Fibroblast of skin of left biceps (primary cell): ENCODE measurements at places on chromosomes 3 and 15.

- DNase-seq, result peak; percentile 26
Observed at GRCh38 chr3:122247825-122248185, 64.3 kb downstream of the CASR start.

DNA sequence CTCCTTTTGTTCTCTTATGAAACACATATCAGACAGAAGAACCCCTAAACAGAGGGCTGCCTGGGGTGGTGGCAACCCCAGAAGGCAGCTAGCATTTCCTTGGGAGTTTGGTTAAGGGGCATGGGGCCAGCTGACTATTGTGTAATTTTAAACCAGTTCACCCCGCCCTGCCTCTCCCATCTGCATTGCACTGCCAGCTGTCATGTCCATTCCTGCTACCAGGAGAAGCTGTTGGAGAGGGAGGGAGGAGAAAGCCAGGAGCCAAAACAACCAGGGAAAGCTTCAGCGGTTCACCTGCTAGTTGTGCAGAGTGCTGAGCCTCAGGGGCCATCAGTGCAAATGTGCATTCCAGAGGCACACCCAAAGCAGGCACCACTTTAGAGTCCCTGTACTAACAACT lies 47.6 kb upstream of the ATP1B3 start:
- DNase-seq, result no peak

GRCh38 chr3:181716966-181717365 lies 5.2 kb downstream of the SOX2 start:
- DNase-seq, result no peak

DNA sequence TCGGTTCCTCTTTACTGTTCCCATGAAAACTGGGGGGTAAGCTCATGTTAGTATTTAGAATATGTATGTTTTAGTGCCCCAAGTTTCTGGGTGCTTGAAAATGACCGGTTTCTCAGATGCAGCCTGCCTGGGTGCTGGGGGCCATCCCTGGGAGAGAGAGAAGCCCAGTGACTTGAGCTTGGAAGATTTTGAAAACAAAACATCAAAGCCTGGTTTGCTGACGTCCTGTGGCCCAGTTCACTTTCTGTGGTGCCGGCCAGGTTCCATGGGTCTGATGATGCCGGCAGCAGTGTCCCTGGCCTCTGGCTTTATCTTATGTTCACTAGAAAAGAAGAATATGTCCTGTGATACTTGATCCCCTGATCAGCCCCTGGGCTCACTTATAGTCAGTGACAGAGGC lies 17.1 kb downstream of the APBA2 start:
- no peak for DNase-seq

GRCh38 chr3:8416965-8417364 lies 84.7 kb upstream of the LMCD1 start:
- no peak for DNase-seq

DNA sequence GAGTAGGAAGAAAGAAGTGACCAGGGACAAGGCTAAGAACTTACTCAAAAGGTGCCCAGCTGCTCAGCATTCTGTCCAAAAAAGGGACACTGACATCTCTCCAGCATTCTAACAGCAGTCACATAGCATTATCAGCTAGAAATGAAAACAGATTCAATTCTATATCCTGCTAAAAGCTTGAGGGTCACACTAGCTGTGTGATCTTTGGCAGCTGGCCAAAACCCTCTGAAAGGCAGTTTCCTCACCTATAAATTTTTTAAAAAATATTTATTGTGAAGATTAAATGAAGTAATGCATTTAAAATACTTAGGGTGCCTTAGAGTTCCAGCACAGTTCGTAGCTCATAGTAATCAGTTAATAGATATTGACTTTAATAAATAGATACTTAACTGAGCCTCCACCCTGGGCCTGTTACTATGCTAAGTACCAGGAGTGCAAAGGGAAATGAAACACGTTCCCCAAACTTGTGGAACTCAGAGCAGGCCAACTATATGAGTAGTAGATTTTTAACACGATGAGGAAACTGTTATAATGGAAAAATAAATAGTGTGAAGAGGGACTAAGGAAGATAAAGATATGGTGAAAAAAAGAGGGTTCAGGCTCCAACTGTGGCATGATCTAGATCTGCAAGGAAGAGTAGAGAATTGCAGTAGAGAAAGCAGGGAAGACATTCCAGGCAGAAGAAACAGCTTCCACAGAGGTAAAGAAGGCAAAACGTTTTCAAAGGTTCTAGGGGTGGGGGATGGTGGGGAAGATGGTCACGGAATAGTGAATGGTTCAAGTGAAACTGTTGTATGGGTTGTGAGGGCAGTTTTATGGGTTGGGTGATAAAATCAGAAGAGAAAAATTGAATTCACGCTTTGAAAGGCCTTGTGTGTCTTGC lies 11.4 kb downstream of the CD86 start:
- no peak for DNase-seq

GRCh38 chr3:169334991-169335390 lies 328.5 kb downstream of the MECOM start:
- DNase-seq, result no peak

DNA sequence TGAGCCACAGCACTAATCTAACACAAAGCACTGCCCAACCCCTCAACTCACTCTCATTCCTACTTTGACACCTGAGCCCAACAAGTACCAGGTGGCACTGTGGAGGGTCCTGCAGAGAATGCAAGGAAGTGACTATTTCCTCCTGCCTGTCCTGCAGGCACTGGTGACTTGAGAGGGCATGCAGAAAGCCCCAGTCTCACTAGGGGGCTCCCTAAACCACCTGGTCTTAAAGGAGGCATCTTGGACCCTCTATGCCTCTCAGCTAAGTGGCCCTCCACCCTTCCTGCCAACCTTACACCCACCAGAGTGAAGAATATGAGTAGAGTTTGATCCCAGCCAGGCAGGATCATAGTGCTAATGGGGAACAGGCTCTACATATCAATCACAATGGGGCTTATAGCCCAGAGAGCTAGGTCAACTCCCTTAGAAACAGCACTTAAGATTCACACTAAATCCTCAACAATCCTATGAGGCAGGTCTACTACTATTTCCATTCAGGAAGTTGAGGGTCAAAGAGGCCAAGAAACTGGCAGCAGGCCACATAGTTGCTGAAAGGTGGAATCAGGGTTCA lies 15.2 kb downstream of the TRAIP start:
- no peak for DNase-seq

GRCh38 chr3:46236294-46237054 lies 5.8 kb upstream of the CCR3 start:
- no peak for DNase-seq

GRCh38 chr3:115380883-115381572 lies 233.9 kb upstream of the ZBTB20 start:
- DNase-seq, result no peak

GRCh38 chr15:35151782-35152181 lies 66.7 kb upstream of the NANOGP8 start:
- no peak for DNase-seq

GRCh38 chr3:158205994-158206393 lies 96.1 kb downstream of the RSRC1 start:
- no peak for DNase-seq

DNA sequence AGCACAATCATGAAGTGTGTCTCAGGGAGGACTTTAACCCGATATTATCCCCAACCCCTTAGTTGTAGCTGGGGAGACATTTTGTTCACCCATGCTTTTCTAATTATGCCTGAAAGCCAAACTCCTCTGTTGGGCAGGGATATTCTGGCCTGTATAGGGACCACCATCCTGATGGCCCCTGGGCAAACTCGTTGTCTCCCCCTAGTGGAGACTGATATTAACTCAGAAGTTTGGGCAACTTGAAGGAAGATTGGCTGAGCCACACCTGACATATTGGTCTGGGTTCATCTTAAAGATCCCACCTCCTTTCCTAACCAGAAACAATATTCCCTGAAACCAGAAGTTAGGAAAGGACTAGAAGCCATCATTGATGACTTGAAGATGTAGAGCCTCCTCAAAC lies 42.3 kb downstream of the TM4SF18 start:
- no peak for DNase-seq

DNA sequence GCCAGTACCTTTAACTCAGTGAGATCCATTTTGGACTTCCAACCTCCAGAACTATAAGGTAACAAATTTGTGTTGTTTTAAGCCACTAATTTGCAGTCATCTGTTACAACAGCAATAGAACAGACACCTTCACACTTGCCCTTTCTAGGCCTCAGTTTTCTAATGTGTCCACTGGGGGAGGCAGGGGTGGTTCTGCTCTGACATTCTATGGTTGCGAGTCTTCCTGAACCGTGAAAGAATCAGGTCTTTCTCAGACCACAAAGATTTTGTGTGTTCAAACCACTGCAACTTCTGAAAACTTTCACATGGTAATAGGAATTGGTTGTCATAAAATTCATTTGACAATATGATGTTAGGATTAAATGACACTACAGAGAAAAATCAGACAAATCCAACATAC lies 26.8 kb upstream of the CSTA start:
- no peak for DNase-seq

- DNase-seq, result no peak
Observed at GRCh38 chr3:152446495-152446894, 177.8 kb downstream of the MBNL1 start.

GRCh38 chr15:78257681-78258080 lies 6.7 kb upstream of the DNAJA4 start:
- DNase-seq, result no peak

DNA sequence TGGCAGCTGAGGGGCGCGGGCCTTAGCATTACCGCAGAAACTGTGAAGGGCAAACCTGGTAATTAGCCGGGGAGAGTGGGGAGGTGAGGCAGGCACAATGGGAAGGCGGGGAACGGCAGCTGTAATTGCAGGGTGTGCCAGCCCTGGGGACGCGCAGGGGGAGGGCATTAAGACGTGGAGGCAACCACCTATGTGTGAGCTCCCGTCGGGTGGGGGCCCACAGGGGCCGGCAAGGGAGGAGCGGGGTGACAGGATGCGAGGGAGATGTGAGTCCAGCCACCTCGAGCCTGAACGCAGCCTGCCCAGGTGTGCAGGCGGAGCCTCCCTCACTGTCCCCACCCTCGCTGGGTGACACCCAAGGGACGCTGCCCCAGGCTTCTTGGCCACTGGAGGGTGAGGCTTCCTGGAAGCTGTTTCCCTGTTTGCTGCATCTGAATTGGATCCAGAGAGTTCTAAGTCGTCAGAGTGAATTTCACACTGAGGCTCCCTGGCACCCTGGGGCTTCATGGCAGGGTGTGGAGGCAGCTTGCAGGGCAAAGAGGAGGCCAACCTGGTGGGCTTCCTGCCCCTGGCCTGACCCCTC lies 130.6 kb upstream of the MEF2A start:
- DNase-seq, result no peak

GRCh38 chr3:30503446-30503845 lies 103.0 kb upstream of the TGFBR2 start:
- DNase-seq, result no peak

DNA sequence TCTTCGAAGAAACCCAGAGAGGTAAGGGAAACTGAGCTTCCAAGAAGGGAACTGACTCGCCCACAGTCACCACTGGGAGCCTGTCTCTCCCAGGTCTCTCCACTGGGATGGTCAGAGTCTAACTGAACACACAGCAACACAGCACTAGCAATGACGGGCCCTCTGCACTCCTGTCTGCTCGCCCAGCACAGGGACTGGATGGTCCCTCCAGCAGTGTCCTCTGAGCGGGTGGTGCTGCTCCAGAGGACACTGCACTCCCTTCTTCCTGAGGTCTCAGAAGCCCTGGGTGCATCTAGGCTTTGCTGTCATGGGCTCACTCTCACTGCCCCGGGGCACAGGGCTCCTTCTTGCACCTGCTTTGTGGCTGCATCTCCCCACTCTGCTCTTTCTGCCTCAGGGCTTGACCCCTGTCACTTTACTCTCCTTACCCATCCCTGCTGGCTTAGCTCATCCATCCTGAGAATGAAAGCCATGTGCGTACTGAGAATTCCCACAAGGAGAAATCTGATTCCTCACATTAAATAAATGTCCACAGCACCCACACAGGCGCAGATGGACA lies 356.6 kb downstream of the GABRG3 start:
- no peak for DNase-seq

- no peak for DNase-seq
Observed at GRCh38 chr3:189626286-189626685, 4.9 kb upstream of the TP63 start.

- no peak for DNase-seq
Observed at GRCh38 chr3:125194061-125194848, 18.3 kb downstream of the SLC12A8 start.

GRCh38 chr15:88949734-88950400 lies 36.7 kb upstream of the MFGE8 start:
- DNase-seq, result no peak

DNA sequence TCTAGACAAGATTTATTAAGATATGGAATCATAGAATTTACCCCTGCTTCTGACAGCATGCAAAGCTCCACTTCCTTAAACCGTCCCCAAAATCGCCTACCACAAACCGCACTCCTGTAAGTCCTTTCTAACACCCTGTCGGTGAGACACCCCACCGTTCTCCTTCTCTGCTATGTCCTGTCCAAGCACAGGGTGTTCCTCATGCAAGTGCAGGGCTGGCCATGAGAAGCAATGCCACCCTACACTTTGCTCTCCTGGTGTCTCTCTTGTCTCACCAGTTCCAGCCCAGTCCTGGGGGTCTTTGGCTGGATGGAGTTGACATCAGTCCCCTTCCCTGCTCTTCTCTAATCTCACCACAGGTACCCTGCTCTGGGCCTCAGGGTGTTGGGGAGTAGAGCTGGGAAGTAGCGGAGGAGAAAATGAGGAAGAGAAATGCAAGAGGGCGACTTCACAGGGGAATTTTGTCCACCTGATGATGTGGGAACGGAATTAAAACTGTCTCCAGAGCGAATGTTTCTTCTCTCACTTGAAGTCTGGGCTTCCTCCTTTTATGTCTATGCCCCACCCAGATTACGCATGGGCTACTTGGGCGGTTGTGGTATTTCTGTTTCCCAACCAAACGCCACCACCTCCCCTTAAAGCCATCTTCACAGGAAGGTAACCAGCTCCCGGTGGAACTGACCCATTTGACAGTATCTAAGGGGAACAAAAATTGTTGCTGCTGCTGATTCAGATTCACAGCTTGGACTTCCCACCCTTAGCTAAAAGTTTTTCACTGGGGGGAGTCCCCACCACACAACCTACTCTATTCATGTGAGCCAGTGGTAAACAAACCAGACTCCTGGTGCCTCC lies 49.9 kb downstream of the CASR start:
- DNase-seq, result no peak

DNA sequence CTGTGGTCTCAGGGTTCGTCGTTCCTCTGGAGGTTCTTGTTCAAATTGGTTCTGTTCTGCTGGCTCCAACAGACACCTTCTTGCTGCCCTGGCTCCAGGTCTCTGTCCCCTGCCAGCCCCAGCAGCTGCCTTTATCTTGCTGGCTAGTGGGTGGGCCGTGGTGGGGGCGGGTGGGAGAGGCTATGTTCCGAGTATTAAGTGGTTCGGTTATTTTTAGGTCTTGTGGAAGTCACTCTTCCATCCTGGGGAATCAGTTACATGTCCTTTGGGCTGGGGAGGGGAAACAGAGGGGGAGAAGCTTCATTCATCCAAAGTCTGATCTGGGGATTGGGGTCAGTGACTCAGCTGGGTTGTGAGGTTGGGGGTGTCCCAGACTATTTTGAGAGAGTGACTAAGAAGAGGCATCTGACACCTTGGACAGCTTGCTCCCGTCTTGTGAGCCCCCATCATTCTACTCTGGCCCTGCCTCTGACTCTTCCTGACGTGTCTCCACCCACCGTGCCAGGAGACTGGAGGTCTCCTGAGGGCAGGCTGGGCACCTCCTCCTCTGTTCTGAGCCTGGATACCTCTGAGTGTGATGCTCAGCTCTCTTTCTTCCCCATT lies at the start of gene XIRP1:
Gene XIRP1, minus strand, starts transcription at position 106 of the 603 bp plus-strand sequence. CDS start 3,150 bp downstream, outside the sequence.
- DNase-seq, result no peak
